ENCODE measurements at places on chromosomes 16 and 17. TPM values are rescaled to one million over a fixed set of nuclear protein-coding genes. Genes with fewer than 3 reads are reported as not detected.

The SLC16A11 gene
- not detected for total RNA-seq

The ORMDL3 gene
- total RNA-seq, result 13.1 TPM

The PEX12 gene
- total RNA-seq, result 9.0 TPM

The NPIPA7 gene
- total RNA-seq, result 27.6 TPM

The WNT3 gene
- total RNA-seq, result 7.0 TPM

The CEMP1 gene
- not detected for total RNA-seq

DNA sequence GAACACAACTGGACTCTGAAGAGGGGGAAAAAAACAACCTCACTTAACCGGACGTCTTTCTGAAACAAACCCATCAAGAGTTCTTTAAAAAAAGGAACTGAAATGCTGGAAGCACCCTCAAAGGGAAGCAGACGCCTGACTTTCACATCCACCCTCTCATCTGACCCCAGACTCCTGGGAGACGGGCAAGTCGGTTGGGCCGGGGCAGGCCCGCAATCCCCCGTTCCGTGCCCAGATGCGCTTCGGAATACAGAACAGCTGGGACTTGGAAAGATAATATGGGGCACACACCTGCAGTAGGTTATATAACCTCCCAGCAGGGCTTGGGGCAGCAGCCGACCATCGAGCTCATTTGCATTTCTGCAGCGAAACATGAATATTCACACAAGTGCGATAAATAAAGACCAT lies 3.7 kb downstream of the ARHGAP27 start:
- DNase-seq, result no peak

- no peak for DNase-seq
These were observed 694 bp downstream of the MRPL27 start for GRCh38 chr17:50372222-50372757.

DNA sequence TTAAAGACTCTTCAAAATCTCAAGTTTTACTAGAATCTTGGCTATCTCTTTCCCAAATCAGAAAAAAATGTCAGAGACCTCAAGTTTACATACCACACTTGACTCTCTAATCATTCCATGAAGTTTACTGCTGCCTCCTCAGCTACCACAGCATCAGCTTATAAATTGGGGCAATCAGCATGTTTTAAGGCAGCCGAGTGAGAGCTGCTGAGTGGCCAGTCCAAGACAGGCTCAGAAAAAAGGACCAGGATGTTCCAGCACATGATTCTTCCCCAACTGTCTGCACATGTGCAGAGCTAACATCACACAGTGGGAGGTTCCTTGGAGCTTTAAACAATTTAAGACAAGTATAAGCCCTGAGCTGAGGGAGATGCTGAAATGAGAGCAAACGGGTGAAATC lies 140.6 kb upstream of the NUDT7 start:
- DNase-seq, result no peak

DNA sequence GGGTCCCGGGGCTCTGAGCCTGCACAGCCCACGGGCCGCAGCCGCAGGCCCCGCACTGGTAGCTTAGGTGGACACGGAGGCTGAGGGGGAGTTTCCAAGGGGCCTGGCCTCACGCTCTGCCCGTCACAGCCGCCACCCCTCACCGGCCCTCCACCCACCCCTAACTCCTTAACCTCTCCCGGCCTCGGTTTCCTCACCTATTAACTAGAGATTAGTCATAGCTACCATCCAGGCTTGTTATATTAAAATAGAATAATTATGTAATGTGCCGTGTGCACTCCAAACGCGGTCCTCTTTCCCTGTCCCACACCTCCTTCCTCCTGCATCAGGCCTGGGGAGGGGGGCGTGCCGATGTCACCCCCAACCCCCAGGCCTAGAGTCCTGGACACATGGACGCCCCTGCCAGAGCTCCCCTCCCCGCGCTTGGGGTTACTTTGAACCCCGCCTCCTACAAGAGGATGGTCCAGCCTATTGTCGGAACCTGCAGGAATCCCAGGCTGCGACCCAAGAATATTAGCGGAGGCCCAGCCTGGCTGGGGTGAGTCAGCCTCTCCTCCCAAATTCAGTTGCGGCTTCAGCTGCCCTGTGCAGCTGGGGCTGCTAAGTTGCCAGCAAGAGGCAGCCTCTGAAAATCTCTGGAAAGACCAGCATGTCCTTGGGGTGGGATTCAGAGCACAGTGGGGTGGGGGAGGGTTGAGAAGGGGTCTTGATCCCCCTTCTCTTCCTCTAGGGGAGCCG lies 17.3 kb downstream of the SOCS3 start:
- peak; percentile 52 for DNase-seq

Data from NCI-H460 (cell line).